ENCODE measurements at places on chromosomes 12 and 14.

DNA sequence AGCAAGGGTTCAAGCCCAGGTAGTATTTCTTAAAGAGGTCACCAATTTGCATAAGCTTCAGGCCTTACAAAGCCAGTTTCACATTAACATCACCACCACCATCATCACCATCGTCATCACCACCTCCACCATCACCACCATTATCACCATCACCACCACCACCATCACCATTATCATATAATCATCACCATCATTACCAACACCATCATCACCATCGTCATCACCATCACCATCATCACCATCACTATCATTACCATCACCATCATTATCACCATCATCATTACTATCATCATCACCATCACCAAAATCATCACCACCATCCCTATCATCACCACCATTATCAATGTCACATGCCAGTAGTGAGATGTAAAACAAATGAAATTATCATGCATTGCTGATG lies 50.4 kb upstream of the RIMBP2 start:
- no peak for ATAC-seq

- ATAC-seq, result no peak
Observed at GRCh38 chr12:58804749-58805148, 115.6 kb downstream of the LRIG3 start.

GRCh38 chr12:129681151-129681550 lies 222.7 kb downstream of the TMEM132D start:
- no peak for ATAC-seq

- no peak for ATAC-seq
Observed at GRCh38 chr12:62922539-62922938, 12.4 kb downstream of the PPM1H start.

DNA sequence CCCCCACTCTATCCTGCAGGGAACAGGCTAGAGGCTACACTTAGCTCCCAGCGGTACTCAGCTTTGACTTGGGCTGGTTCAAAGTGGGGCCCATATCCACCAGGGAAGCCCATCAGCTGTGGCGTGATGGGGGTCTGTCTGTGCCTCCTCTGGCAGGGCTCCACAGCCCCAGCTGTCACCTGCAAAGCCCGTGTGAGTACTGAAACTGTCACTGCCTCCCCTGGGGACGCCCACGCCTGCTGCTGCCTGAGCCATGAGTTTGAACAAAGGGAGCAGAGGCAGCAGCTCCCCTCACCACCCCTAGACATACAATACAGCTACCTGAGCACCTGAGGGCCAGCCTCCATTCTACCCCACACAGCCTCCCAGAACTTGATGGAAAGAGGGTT lies 5.0 kb downstream of the REM2 start:
- no peak for ATAC-seq

DNA sequence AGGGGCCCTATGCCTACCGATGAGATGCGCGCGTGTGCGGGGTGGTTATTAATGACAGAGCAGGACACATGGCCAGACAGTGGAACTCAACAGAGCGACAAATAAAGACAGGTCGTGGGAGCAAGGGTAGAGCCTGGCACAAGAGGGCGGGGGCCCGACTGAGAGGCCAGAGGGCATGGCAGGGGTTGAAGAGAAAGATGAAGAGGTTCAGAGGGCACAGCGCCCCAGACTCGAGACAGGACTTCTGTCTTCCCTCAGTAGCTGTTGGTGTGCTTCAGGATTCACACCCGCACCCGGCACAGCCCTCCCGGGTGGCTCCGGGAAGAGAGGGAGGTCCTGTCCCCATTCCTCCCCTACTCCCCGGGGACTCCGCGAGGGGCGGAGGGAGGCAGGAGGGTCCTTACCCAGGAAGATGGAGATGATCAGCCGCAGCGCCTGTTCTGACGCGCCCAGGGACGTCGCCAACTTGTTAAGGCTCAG lies 366 bp downstream of the LPCAT3 start:
- ATAC-seq, result no peak
